ENCODE measurements at places on chromosomes 2 and 18. TPM values are rescaled to one million over a fixed set of nuclear protein-coding genes. Genes with fewer than 3 reads are reported as not detected.

GRCh38 chr18:34707670-34708069, 2.4 kb upstream of the DTNA start:
- DNase-seq = peak; percentile 96

Gene C2orf42
- 12.6 TPM for total RNA-seq

- DNase-seq = no peak
These were observed 1.1 kb downstream of the SPEG start for GRCh38 chr2:219435701-219436100.

DNA sequence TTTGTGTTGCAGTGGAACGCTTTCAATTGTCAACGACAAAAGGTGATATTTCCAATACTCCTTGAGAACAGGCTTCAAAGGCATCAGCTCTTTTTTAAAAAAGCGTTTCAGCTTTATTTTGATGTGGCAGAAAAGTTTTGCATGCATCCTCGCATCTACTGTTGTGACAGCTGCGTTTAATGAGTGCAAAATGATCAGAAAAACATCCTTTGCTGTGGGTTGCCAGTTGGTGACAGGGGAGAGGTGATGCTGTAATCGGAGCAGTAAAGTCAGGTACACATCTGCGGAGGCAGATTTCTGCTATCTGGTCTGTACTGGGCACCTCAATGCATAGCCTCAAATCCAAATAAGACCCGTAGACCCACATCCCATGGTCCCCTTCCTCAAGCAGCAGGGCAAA, 91.9 kb upstream of the POU3F3 start:
- DNase-seq = no peak

Gene RAB6D
- total RNA-seq = 0.09 TPM

Gene MDH1B
- 0.40 TPM for total RNA-seq

DNA sequence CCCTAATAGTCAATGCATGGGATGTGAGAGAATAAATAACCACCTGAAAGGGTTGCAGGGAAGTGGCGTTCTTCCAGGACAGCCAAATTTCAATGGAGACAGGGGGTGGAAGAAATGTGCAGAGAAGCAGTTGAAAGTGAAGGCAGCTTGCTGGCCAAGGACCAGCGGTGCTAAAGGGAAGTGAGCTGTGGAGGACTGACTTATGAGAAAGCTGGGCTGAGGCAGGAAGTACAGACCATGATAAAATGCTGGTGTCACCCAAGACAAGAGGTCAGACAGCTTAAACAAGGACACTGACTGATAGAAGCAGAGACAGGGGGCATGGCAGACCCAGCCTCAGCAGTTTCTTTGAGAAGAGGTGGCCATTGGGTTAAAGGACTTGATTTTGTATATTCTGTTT, 106.7 kb downstream of the DTNB start:
- DNase-seq = peak; percentile 61

DNA sequence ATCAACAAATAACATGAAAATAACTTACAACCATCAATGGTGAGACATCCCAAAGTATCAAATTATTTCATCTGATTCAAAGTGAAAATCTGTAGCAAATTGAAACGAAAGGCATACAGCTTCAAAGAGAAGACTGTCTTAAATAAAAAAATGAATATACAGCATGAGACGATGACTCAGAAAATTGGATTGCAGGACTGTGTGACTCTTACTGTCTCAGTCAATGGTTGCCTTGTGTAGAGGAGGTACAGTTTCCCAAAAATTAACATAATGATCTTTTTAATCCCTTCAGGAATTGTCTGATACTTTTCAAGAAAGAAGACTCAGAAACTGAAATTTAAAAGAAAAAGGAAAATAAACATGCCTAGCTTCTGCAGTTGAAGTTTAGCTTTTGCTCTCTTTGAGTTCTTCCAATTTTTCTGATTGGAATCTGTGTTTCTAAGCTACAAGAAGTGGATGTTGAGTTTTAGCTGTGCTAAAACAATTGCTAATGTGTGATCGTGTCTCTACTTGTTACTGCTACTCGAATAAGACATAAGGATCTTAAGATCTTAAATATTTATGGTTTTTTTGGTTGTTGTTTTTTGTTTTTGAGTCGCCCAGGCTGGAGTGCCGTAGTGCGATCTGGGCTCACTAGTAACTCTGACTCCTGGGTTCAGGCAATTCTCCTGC, 41.1 kb upstream of the EPB41L3 start:
- peak; percentile 28 for DNase-seq

DNA sequence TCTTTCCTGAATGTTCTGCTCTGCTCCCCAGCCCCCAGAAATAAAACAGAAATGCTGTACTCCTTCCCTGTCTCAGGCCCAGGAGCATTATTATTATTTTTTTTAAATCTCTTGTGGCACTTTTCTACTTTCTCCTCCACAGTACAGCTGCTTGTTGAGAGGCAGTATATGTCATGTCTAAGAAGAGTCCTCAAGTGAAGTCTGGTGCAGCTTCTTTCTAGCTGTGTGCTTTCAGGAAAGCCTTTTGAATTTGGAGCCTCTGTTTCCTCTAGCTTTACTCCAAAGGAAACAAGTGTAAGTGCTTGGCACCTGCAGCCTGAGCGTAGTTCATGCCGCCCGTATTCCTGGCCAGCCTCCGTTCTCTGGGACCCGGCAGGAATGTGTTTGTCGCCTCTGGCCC, 22.4 kb downstream of the AGAP1 start:
- no peak for DNase-seq

Gene ZSWIM2
- total RNA-seq = not detected

- DNase-seq = peak; percentile 70
These were observed 1.8 kb downstream of the IGFBP5 start for GRCh38 chr2:216693414-216694080.

Gene ASB18
- total RNA-seq = 4.7 TPM

DNA sequence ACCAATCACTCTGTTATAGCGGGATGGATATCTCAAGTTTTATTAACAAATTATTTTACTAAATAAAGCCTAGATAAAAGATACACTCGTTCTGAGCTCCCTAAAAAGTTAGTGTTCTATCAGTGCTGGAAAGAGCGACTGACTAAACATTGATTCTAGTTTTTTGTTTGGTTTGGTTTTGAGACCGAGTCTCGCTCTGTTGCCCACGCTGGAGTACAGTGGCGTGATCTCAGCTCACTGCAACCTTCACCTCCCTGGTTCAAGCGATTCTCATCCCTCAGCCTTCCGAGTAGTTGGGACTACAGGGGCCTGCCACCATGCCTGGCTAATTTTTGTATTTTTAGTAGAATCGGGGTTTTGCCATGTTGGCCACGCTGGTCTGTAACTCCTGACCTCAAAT, 73.8 kb upstream of the CDCA7 start:
- no peak for DNase-seq

DNA sequence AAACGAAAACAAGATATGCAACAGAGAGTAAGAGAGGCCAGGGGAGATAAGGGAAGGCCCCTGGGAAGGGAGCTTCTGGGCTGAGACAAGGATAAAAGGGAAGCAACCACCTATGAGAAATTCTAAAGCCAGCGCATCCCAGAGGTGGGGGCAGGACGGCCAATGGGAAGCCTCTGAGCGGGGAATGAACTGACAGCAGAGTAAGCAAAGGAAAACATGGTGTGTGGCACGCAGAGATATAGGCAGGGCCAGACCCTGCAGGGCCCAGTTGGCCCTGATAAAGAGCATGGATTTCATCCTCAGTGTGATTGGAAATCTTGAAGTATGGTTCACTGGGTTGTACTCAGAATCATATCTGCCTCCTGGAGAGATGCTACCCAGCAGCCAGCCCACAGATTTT, 78.7 kb downstream of the IRS1 start:
- no peak for DNase-seq

Gene CLEC4F
- 0.09 TPM for total RNA-seq

Gene ABCA12
- not detected for total RNA-seq

Gene CFC1
- total RNA-seq = not detected
